Hematopoietic multipotent progenitor cell treated with erythropoietin and hydrocortisone succinate and interleukin-3 and kit ligand, for 17 days (in vitro differentiated cells): ENCODE measurements at places on chromosomes 11 and 22.

GRCh38 chr11:7637447-7638157 lies 35.7 kb downstream of the CYB5R2 start:
- no peak for DNase-seq

DNA sequence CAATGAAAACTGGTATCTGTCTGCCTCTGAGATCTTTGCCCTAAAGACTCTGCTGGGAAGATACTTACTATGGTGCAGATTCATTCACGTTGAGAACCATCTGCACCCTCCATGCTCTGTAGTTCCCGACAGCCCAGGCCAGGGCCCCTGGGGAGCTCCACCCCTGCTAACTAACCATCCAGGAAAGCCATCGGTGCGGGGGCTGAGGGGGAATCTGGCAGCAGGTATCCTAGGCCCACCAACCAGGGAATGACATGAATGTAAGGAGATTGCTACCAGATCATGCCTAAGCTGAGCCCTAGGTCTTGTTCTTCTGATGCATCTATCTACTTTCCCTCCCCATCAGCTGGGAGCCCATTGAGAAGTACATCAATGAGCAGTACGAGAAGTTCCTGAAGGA lies 11.3 kb upstream of the WBP2NL start:
- no peak for DNase-seq

DNA sequence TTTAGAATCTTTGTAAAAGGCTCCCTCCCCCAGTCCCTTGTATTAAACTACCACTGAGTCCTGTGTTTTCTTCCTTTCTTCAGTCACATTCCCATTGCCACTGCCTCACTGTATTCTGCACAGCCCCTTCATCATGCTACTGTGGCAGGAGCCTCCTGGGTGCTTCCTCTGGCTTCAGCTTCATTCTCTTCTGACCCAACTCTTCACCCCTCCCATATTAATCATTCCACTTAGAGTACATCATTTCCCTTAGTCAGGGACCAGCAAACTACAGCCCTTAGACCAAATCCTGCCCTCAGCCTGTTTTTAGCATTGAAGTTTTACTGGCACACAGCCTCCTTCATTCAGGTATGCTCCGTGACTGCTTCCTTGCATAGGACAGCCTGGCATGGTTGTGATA lies 127.7 kb upstream of the MTNR1B start:
- DNase-seq, result no peak

- DNase-seq, result no peak
Observed at GRCh38 chr11:19792510-19792909, 79.9 kb downstream of the NAV2 start.

DNA sequence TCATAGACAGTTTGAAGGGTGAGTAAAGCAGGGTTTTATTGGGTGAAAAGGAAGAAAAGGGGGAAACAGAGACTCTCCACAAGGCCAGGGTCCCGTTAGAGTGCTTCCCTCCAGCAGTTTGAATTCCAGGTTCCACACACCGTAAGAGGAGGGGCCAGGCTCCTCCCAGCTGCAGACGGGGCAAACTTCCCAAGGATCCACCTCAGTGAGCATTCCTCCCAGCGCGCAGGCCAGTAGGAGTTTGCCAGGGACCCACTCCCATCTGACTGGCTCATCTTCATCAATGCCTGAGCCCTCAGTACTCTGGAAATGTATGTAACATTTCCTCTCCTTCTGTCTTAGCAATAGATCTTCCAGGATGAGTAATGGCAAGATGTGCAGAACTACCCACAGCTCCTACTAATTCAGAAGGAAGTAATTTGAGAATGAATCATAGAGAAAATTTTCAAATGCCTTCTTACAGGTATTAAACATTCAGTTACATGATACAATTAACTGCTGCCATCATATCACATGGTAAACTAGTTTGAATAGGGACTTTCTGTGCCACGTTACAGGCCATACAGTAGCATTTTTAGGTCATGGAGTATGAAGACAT lies 34.0 kb upstream of the TRPC6 start:
- no peak for DNase-seq

DNA sequence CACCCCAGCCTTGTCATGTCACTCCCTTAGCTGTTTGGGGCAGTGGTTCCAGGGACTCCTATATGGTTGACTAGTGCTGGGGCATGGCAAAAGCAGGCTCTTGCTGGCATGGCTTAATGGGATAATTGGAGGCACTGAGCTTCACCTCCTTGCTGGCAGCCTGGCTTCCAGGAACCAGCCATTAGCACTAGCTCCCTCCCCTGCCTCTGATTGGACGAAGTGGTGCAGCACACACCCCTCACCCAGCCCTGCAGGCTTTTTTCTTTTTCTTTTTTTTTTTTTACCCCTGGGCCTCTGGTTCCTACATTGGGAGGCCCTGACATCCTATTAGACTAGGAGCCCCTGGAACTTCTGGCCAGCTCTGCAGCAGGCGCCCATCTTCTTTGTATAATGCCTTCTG lies 18.6 kb downstream of the PHLDB1 start:
- DNase-seq, result no peak

DNA sequence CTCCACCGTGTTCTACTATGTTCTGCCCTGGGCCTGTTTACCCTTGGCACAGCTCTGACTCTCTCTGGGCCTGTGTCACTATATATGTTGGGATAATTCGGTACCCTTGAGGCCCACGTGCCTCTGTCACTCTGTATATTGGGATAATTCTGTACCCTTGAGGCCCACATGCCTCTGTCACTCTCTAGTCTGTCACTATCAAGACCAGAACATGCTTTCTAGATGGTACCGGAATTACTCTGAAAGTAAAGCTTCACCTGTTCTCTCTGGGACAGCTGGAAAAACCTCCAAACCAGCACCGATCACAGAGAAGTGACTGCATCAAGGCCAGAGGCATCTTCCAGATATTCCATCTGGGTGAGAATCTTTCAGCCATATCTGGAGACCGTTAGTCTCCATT lies 9.3 kb upstream of the FCHSD2 start:
- DNase-seq, result no peak

DNA sequence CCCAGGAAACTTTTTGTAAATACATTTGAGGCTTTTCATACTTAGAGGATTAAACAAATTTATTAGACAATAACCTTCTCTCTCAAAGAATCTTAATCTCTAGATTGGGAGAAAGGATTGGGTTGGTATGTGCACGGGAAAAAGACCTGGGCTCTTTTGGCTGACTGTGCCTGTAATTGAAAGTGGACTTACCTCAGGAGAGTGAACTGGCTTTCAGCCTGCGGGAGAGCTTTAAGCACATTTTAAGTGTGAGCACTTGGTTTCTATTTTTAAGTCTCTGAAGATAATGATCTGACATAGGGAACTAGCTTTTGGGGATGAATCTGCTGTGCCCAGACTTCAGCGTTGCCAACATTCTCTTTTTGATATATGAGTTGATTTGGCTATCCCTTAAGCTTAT lies 35.8 kb downstream of the UVRAG start:
- DNase-seq, result no peak

- no peak for DNase-seq
Observed at GRCh38 chr11:110086892-110087309, 6.3 kb upstream of the ZC3H12C start.

- no peak for DNase-seq
Observed at GRCh38 chr11:100719362-100719761, 32.3 kb downstream of the ARHGAP42 start.

GRCh38 chr11:99325847-99326246 lies 305.1 kb downstream of the CNTN5 start:
- no peak for DNase-seq

GRCh38 chr11:104572279-104572678 lies 326.0 kb downstream of the CASP12 start:
- no peak for DNase-seq

DNA sequence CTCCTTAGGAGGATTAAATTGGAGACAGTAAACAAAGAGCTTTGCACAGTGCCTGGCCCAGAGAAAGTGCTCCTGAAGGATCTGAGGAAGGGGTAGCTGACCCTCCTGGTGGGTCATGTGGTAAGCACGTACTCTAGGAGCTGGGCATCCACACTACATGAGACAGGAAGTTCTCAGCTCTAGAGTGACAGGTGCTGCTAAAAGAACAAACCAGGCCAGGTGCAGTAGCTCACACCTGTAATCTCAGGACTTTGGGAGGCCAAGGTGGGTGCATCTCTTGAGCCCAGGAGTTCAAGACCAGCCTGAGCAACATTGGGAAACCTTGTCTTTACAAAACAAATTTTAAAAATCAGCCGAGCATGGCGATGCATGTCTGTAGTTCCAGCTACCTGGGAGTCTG lies 13.1 kb downstream of the SLC43A1 start:
- no peak for DNase-seq

- DNase-seq, result no peak
Observed at GRCh38 chr11:128416976-128417375, 170.4 kb downstream of the ETS1 start.

- DNase-seq, result peak; percentile 59
Observed at GRCh38 chr11:62024936-62025486, 57.6 kb upstream of the FTH1 start.

- DNase-seq, result no peak
Observed at GRCh38 chr11:69211920-69212797, 56.4 kb downstream of the SMIM38 start.

DNA sequence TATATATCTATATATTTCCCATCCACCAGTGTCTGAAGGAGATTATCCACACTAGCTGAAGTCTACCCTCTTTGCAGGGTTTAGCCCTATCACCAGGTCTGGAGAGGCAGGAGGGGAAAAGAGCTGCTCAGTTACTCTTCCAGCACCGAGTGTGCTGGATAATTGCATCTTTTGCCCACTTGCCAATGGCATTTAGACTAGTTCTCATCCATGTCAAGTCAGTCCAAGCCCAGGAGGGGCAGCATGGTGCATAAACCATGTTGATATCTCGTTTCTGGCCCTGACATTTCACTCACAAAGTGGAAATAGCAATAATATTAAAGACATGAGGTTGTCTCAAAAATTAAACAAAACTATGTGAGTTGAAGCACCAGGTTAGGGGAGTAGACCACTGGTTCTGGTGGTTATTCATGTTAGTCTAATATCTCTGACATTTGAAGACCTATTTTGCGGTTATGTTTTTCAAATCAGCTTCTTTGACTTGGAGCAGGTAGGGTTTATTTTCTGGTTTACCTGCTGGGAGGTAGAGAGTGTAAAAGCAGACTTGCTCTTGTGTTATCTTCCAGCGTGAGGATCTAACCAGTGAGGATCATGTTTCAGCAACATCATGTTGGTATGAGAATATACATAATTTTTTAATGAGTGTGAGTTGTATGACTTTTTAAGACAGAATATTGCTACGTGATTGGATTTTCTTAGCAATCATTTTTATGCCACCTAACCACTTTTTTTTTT lies 273.2 kb upstream of the KIRREL3 start:
- no peak for DNase-seq

DNA sequence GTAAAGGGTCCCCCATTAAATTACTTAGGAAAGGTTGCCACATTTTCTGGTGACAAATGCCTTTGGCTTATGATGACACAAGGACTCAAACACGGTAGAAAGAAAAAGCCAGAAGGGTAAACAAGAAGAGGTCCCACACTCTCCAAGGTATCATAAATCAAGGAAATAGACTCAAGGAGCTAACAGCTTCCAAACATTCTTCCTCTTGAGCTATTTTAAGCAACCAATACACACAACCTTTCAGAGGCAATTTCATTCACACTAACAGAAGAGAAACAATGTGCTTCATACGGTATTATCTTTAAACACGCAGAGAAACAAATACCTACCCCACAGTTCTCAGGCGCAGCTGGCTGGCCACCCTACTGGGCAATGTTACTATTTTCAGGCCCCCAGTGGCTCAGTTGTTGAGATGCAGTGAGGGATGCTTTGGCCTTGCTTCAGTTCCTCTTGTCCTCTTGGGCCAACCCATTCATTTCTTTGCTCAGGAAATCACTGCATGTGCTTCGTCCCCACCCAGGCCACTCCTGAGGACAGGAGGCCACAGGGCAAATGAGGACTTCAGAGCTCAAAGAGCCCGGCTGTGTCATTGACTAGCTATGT lies 15.8 kb downstream of the ABTB2 start:
- DNase-seq, result no peak

GRCh38 chr11:134763030-134763388 lies 351.0 kb upstream of the B3GAT1 start:
- DNase-seq, result no peak

- no peak for DNase-seq
Observed at GRCh38 chr22:45506816-45507360, 4.2 kb downstream of the FBLN1 start.

- no peak for DNase-seq
Observed at GRCh38 chr11:23765682-23766252, 731.1 kb upstream of the LUZP2 start.

- no peak for DNase-seq
Observed at GRCh38 chr11:70490208-70490607, 91.9 kb downstream of the CTTN start.

DNA sequence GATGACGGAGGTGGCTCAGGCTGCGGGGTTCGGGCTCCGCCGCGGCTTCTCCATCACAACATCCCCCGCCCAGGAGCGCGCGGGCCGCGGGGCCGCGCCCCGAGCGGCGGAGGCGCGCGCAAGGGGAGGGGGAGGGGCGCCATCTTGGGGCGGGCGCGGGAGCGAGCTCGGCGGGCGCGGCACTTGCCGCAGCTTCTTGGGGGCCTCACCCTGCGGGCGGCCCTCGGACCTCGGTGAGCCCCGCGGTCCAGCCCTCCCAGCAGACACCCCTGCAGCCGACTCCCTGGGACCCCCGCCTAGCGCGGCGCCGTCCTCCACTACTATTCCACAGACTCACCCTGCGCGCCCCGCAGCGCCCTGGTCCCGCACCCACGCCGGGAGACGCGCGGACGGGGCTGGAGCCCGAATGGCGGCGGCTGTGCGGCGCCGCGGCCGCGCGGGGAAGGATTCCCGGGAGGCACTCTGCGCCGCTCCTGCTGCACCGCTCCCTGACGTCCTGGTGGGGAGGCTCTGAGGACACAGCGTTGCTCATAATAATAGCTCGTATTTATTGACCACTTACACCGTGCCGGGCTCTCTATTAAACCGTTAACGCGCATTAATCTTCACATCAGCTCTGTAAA lies at the start of gene APBB1:
TSS of gene APBB1 (minus strand) at position 86 of the 623 bp plus-strand sequence. CDS start 7,747 bp downstream, outside the sequence.
- DNase-seq, result peak; percentile 28

DNA sequence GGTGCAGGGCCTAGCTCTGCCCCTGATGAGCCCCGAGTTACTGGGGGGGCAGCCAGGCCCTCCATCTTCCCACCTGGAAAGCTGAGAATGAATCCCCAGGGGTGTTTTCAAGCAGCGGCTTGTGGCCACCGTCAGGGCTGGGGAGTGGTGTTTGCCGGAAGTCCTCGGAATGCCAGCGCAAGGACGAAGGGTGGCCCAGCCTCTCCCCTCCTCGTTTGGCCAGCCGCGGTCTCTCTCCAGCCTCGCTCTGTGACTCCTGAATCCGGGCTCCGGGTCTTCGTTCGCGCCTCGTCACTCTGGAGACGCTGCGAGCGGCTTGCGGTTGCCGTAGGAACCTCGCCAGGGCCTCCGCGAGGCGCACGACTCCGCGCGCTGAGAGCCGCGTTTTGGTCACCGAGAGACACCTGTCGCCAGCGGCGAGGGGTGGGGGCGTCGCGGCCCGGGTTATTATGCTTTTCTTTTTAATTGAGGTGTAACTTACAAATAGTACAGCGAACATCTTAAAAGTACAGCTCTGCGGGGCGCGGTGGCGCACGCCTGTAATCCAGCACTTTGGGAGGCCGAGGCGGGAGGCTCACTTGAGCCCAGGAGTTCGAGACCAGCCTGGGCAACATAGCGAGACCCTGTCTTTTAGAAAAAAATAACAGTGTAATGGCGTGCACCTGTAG lies 6.3 kb upstream of the KDELR3 start:
- no peak for DNase-seq

GRCh38 chr11:82896183-82896582 lies 4.0 kb downstream of the PRCP start:
- DNase-seq, result no peak
